ENCODE measurements at places on chromosomes 11 and 22. TPM values are rescaled to one million over a fixed set of nuclear protein-coding genes. Genes with fewer than 3 reads are reported as not detected.
A peak's percentile ranks its signal among the peaks of the same experiment; 100 is the strongest.

DNA sequence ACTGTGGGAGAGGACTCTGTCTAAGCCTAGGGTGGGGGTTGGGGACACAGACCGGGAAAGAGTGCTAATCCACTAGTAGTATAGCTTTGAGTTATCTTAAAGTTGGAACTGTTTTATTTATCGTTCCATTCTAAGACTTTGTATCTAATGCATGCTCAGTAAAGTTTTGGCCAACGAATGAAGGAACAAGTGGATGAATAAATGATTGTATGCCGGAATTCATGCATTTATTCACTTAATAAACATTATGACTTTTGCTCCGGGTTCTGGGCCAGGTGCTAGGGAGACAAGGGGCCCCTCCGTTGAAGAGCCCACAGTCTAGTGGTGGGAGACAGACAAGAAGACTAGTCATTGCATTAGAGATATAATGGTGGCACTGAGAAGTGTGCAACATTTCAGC, 645 bp downstream of the RNF121 start:
- H3K36me3 ChIP-seq, result no peaks in the 10 kb centered on the region
- H3K27me3 ChIP-seq, result no peaks in the 10 kb centered on the region
- DNase-seq, result no peak
- H3K4me3 ChIP-seq, result peak overlapping the region; percentile 96

GRCh38 chr11:2555891-2556290, 111.1 kb downstream of the KCNQ1 start:
- peaks cover 4% of the 10 kb centered on the region for H3K4me1 ChIP-seq
- H3K27me3 ChIP-seq, result no peaks in the 10 kb centered on the region
- no peak for DNase-seq
- no peak overlapping the region for H3K27ac ChIP-seq
- H3K4me3 ChIP-seq, result no peak overlapping the region
- H3K36me3 ChIP-seq, result no peaks in the 10 kb centered on the region

Gene DCDC1
- total RNA-seq, result 7.7 TPM

DNA sequence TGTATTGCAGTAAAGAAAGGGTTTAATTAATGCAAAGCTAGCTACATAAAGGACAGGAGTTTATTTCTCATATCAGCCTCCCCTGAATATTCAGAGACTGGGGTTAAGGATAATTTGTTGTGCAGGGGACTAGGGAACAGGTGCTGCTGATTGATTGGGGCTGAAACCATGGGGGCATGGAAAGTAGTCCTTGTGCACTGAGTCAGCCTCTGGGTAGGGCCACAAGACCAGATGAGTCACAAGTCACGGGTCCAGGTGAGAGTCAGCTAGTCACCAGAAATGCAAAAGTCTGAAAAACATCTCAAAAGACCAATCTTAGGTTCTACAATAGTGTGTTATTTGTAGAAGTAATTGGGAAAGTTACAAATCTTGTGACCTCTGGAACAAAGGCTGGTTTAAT, 32.9 kb upstream of the SYT13 start:
- no peaks in the 10 kb centered on the region for H3K27me3 ChIP-seq
- no peak for DNase-seq
- H3K4me1 ChIP-seq, result peaks cover 6% of the 10 kb centered on the region

DNA sequence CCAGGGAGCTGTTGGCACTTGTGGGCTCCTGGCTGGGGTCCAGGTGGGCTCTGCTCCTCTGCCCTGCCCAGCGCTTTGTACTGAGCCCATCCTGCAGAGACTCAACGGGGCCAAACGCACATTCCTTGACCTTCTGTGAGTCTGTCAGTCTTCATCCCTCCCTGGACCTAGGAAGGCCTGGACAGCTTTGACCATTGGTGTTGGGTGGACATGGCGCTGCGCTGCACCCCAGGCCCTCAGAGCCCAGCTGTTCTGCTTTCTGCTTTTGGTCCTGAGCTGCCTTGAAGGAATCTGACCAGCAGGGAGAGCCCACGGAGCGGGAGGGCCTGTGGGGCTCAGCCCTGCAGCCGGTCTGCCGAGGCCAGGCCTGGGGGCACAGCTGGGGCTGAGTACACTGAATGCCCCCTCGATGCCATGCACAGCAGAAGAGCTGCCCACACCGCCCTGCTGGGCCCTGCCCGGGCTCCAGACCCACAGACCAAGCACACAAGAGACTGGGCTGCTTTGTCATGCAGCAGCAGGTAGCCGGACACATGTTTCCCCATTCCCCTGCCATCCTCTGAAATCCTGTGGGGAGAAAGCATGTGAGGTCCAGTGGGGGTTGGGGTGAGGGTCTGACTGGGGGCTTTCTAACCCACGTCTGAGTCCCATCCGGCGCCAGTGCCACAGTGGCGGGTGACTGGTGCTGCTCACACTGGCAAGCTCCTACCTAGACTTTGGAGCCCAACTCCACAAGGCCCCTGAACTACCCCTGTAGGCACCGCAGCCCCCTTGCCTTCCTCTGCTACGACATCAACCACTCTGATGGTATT, 24.1 kb upstream of the CCDC188 start:
- DNase-seq, result no peak
- no peak overlapping the region for H3K27ac ChIP-seq
- peaks cover 56% of the 10 kb centered on the region for H3K4me1 ChIP-seq
- H3K36me3 ChIP-seq, result no peaks in the 10 kb centered on the region
- H3K27me3 ChIP-seq, result no peaks in the 10 kb centered on the region
- no peak overlapping the region for H3K4me3 ChIP-seq

DNA sequence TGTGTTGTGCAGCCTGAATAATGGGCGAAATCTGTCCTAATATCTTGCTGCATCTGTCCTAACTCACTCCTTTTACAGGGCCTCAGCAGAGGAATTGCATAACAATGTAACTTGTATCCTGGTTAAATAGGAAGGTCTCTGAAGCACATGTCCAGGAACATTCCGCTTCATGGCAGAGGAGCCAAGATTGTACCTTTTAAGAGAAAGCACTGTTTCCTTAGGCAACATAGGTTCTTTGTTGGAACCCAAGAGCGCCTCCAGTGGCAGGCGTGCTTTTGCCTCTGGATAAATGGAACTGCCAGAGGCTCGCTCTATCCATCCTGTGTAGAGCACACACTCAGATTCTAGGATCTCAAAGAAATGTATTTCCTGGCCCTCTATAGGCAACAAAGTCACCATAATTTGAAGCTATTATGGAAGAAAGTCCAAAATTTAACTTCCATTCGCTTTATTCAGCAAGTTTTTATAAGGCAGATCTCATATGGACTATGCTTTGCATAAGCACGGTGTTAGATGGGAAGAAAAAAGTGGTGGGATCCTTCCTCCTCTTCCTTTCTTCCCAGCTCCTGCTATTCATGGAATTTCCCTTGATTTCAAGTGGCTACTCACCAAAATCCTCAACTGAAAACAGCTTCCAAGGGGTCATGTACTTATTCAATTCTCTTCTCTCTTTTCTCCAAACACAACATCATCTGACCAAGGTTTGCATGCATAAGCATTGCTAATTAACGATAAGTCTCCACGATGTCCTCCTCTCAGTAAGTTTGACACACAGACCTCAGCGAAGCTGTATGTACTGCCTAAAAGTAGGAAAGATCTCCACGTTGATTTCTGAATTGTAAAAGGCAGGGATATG, at the start of gene BLID:
BLID (minus strand) TSS at position 692 of the 856 bp plus-strand sequence; CDS start at position 399, 293 bp downstream.
- no peak within 1 kb of the TSS for H3K4me3 ChIP-seq
- H3K4me1 ChIP-seq, result no peaks in the 10 kb centered on the region
- no peaks in the 10 kb centered on the region for H3K27me3 ChIP-seq
- no peak within 1 kb of the TSS for H3K27ac ChIP-seq

DNA sequence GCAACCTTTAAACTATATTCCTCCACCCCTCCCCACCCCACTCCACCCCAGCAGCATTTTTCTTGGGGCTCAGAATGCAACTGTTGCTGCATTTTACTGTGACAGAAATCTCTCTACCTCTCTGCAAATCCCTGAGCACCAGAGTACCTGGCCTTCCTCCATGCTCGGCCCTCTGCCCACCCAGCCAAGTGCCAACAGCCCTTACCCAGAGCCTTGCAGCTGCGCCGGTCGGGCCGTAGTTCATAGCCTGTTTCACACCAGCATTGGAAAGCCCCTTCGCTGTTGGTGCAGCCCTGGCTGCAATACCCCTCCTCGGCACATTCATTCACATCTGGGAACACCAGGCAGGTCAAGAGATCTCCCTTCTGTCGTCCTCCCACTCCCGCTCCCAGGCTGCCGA, 23.4 kb downstream of the LRP4 start:
- H3K27me3 ChIP-seq, result no peaks in the 10 kb centered on the region
- H3K4me3 ChIP-seq, result no peak overlapping the region

Gene GTPBP1
- total RNA-seq, result 25.0 TPM

- no peak for DNase-seq
- H3K36me3 ChIP-seq, result no peaks in the 10 kb centered on the region
- no peaks in the 10 kb centered on the region for H3K27me3 ChIP-seq
- H3K4me3 ChIP-seq, result no peak overlapping the region
These were observed 134.1 kb downstream of the SERGEF start for GRCh38 chr11:17878743-17879142.

GRCh38 chr11:57224537-57224936, 12.5 kb downstream of the APLNR start:
- H3K4me1 ChIP-seq, result no peaks in the 10 kb centered on the region
- no peak overlapping the region for H3K4me3 ChIP-seq
- no peak overlapping the region for H3K27ac ChIP-seq
- H3K27me3 ChIP-seq, result no peaks in the 10 kb centered on the region
- no peaks in the 10 kb centered on the region for H3K36me3 ChIP-seq

DNA sequence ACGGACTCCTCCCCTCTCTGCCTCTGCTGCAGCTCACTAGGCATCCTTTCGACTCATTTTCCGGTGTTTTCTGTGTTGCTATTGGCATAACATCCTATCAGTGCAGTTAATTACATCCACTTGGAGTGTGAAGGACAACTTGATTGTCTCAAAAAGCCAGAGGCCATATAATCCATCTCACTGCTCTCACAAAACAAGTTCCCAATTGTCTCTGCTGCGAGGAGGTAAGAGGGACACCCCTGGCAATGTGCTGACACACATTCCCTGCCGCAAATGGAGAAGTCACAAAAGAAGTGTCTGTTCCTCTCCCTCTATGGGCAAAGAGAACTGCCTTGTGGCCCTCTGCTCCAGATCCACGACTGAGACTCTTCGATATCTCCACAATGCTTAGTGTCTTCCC, 618.4 kb downstream of the OPCML start:
- no peaks in the 10 kb centered on the region for H3K27me3 ChIP-seq
- H3K4me1 ChIP-seq, result peaks cover 20% of the 10 kb centered on the region
- no peaks in the 10 kb centered on the region for H3K36me3 ChIP-seq
- H3K27ac ChIP-seq, result no peak overlapping the region

GRCh38 chr22:50047346-50047745, 10.8 kb downstream of the TTLL8 start:
- H3K36me3 ChIP-seq, result no peaks in the 10 kb centered on the region
- no peak for DNase-seq
- no peaks in the 10 kb centered on the region for H3K4me1 ChIP-seq
- H3K27ac ChIP-seq, result no peak overlapping the region
- H3K27me3 ChIP-seq, result no peaks in the 10 kb centered on the region
- H3K4me3 ChIP-seq, result no peak overlapping the region

Gene LRP5
- 12.8 TPM for total RNA-seq

GRCh38 chr11:133896642-133897330, 51.5 kb upstream of the SPATA19 start:
- no peaks in the 10 kb centered on the region for H3K27me3 ChIP-seq
- H3K4me1 ChIP-seq, result peaks cover 11% of the 10 kb centered on the region
- DNase-seq, result no peak
- H3K4me3 ChIP-seq, result no peak overlapping the region
- H3K36me3 ChIP-seq, result peaks cover 36% of the 10 kb centered on the region
- H3K27ac ChIP-seq, result no peak overlapping the region

Gene MS4A7
- 11.0 TPM for total RNA-seq

All from spinal cord (tissue), 10 donors.